ENCODE measurements at places on chromosomes 1 and 21. TPM values are rescaled to one million over a fixed set of nuclear protein-coding genes. Genes with fewer than 3 reads are reported as not detected.

The TMEM61 gene
- total RNA-seq, result not detected

DNA sequence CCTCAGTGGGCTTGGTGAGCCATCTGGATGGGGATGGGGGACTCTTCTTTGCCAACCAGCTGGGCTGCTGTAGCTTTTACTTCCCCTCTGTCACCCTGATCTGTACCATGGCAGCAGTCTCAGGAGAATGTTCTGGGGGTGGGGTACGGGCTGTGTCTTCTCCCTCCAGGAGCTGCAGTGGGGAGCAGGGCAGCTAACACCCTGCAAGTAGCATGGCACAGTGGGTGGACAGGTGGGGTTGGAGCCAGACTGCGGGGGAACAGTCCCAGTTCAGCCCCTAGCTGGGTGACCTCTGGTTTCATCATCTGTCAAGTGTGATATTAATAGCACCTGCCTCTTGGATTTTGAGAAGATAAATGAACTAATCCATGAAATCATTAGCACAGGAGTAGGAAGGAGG is 3.1 kb downstream of the NFASC start:
- peaks cover 24% of the 10 kb centered on the region for H3K4me1 ChIP-seq
- no peak overlapping the region for H3K27ac ChIP-seq
- DNase-seq, result no peak
- H3K4me3 ChIP-seq, result no peak overlapping the region
- H3K27me3 ChIP-seq, result no peaks in the 10 kb centered on the region
- no peaks in the 10 kb centered on the region for H3K36me3 ChIP-seq

DNA sequence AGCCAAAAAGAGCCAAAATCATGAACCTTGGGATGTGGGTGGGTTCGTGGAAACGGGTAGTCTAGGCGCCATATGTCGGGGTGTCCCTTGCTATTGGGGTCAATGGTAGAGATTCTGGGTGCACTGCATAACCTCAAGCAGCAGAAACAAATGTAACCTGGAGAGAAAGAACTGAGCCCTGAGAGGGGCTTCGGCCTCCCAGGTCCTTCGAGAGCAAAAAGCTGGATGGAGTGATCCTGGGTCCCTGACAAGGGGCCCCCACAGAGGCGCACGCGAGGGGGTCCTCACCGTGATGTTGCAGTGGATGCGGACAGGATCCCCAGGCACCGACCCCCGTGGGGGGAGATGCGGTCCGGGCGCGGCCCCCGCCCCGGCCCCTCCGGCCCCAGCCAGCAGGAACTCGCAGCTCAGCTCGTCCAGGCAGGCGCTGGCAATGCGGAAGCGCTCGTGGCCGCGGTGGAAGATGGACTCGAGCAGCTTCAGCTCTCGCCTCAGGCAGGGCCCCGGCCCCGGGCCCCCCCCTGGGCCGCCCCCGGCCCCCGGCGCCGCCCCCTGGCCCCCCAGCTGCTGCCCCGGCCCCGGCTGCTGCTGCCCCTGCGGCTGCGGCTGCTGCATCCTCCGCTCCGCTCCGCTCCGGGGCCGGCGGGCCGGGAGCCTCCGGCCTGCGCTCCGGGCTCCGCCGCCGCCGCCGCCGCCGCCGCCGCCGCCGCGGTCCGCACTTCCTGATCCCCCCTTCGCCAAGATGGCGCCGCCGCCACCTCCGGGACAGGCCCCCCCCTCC is at the start of gene UBE2Q1:
TSS of gene UBE2Q1 (minus strand) at position 724 of the 781 bp plus-strand sequence. CDS start at position 615, 109 bp downstream.
- H3K36me3 ChIP-seq, result peaks cover 23% of the 10 kb centered on the region
- H3K4me1 ChIP-seq, result peaks cover 12% of the 10 kb centered on the region
- peak; percentile 69 for DNase-seq
- peak within 1 kb of the TSS; percentile 82 for H3K27ac ChIP-seq
- peak within 1 kb of the TSS; percentile 100 for H3K4me3 ChIP-seq
- H3K27me3 ChIP-seq, result no peaks in the 10 kb centered on the region

- no peak overlapping the region for H3K27ac ChIP-seq
- H3K4me1 ChIP-seq, result no peaks in the 10 kb centered on the region
- no peaks in the 10 kb centered on the region for H3K27me3 ChIP-seq
- DNase-seq, result no peak
These were observed 98.2 kb downstream of the DMRTB1 start for GRCh38 chr1:53557369-53557768.

The CYP4B1 gene
- not detected for total RNA-seq

The TSTD1 gene
- not detected for total RNA-seq

DNA sequence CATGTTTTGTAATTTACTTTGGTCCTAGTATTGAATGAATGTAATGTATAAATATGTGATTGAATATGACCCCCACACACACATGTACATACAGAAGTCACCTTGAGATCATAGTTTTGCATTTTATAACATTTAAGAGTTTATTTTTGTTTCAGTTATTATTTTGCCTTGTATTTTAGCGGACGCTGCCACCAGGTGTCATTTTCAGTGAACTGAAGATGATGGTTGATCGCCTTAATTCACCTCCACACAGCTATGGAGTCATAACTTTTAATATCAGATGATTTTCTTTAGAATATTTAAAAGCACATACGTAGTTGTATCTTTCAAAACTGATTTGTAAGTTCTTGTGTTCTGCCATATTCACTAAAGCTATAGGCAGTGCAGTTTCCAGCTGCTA is 130.4 kb downstream of the DYRK1A start:
- no peaks in the 10 kb centered on the region for H3K4me1 ChIP-seq
- no peak overlapping the region for H3K4me3 ChIP-seq
- H3K27me3 ChIP-seq, result no peaks in the 10 kb centered on the region
- H3K27ac ChIP-seq, result no peak overlapping the region
- peaks cover 28% of the 10 kb centered on the region for H3K36me3 ChIP-seq
- peak; percentile 36 for DNase-seq

DNA sequence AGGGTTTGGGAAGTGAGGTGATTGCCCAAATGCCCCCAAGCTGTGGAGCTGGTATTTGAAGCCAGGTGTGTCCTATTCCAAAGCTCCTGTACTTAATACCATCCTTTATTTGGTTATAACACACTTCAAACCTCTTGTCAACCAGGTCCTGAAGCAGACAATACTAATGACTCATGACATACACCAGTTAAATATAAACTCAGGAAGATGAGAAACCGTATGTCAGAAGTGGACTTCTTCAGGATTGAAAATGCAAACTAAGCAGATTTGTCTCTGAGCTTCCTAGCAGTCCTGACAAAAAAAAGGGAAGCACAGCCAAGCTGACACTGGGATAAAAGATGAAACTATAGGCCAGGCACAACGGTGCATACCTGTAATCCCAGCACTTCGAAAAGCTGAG is 70.6 kb downstream of the ALPL start:
- H3K4me1 ChIP-seq, result no peaks in the 10 kb centered on the region
- no peak overlapping the region for H3K4me3 ChIP-seq
- H3K27ac ChIP-seq, result no peak overlapping the region
- H3K27me3 ChIP-seq, result 0 out of 2 replicates have a peak, but pooled peaks cover 5% of the 10 kb centered on the region

DNA sequence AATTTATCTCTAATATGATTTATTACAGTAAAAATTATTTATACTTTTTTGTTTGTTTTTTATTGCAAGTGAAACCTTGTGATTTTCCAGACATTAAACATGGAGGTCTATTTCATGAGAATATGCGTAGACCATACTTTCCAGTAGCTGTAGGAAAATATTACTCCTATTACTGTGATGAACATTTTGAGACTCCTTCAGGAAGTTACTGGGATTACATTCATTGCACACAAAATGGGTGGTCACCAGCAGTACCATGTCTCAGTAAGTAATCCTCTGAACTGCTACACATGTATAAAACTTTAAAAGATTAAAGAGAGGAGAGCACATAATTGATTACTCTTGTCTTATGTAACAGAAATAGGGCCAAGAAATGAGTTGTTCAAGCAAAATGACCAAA is 4.5 kb downstream of the CFHR3 start:
- H3K4me3 ChIP-seq, result no peak overlapping the region
- no peaks in the 10 kb centered on the region for H3K27me3 ChIP-seq
- DNase-seq, result peak; percentile 3
- no peaks in the 10 kb centered on the region for H3K36me3 ChIP-seq
- H3K4me1 ChIP-seq, result no peaks in the 10 kb centered on the region

DNA sequence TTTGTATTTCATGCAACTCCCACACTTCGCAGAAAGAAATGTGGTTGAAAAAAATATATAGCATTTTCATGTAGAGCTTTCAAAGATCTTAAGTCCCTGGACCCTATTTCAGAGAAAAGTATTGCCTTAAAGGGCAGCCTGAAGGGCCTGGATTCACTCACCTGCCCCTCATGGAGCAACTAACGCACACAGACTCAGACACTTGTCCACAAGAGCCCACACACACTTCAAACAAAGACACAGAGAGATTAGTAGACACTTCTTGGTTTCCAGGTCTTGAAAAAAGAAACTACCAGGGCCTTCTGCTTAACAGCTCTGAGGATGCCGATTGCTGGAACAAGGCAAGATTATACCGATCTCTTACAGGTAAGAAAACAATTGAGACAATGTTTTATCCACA is 122.2 kb downstream of the ZBTB18 start:
- no peaks in the 10 kb centered on the region for H3K27me3 ChIP-seq
- no peak overlapping the region for H3K27ac ChIP-seq
- no peak overlapping the region for H3K4me3 ChIP-seq
- H3K36me3 ChIP-seq, result no peaks in the 10 kb centered on the region

The SLC25A44 gene
- total RNA-seq, result 14.3 TPM

GRCh38 chr1:224170748-224171478 is 12.1 kb upstream of the DEGS1 start:
- no peak overlapping the region for H3K27ac ChIP-seq
- H3K36me3 ChIP-seq, result no peaks in the 10 kb centered on the region
- H3K4me1 ChIP-seq, result peaks cover 16% of the 10 kb centered on the region
- H3K27me3 ChIP-seq, result no peaks in the 10 kb centered on the region
- H3K4me3 ChIP-seq, result no peak overlapping the region

The OR6K3 gene
- total RNA-seq, result not detected

The NUDT17 gene
- total RNA-seq, result 12.0 TPM

The TFF3 gene
- total RNA-seq, result not detected

DNA sequence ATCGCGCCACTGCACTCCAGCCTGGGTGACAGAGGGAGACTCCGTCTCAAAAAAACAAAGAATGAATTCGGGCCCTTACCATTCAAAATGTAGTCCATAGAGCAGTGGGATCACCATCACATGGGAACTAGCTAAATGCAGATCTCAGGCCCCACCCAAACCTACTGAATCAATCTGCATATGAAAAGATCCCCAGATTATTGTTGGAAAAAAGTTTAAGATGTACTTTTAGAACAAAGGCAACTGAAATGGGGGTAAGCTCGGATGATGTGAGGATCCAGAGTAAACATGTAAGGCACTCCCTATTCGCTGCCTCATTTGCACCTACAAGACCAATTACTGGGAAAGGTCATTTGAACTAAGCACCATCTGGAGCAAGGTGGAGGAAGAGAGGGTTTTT is 803 bp upstream of the FLAD1 start:
- no peak overlapping the region for H3K27ac ChIP-seq
- no peaks in the 10 kb centered on the region for H3K27me3 ChIP-seq
- no peaks in the 10 kb centered on the region for H3K36me3 ChIP-seq
- H3K4me1 ChIP-seq, result peaks cover 5% of the 10 kb centered on the region

The C1orf226 gene
- total RNA-seq, result 0.13 TPM

DNA sequence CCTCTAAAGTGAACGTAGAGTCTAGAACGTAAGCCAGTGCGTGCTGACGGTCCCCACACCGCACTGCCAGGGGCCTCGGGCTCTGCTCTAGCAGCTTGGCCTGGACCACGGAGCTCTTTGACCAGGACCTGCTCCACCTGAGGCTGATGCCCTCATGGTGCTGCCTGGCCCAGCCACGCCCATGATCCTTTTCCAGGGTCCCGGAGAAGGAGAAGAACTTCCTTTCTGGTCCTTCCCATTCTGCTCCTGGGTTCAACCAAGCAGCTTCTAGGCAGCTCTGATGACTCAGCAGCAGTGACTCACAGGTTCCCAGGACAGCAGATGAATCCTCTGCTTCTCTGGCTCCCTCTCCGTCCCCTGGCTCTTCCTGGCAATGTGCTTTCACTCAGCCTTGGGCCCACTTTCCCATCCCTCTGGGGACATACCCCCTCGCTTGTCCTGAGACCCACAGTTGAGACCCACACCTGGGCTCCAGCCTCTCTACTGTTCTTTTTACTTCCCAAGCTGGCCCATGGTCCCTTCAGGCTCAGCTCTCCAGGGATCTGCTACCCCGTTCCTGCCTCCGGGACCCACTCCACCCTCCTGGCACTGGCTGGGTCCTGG is 246.3 kb upstream of the RAB4A start:
- no peak overlapping the region for H3K27ac ChIP-seq
- H3K4me1 ChIP-seq, result peaks cover 4% of the 10 kb centered on the region
- DNase-seq, result peak; percentile 94
- H3K4me3 ChIP-seq, result no peak overlapping the region
- no peaks in the 10 kb centered on the region for H3K36me3 ChIP-seq

DNA sequence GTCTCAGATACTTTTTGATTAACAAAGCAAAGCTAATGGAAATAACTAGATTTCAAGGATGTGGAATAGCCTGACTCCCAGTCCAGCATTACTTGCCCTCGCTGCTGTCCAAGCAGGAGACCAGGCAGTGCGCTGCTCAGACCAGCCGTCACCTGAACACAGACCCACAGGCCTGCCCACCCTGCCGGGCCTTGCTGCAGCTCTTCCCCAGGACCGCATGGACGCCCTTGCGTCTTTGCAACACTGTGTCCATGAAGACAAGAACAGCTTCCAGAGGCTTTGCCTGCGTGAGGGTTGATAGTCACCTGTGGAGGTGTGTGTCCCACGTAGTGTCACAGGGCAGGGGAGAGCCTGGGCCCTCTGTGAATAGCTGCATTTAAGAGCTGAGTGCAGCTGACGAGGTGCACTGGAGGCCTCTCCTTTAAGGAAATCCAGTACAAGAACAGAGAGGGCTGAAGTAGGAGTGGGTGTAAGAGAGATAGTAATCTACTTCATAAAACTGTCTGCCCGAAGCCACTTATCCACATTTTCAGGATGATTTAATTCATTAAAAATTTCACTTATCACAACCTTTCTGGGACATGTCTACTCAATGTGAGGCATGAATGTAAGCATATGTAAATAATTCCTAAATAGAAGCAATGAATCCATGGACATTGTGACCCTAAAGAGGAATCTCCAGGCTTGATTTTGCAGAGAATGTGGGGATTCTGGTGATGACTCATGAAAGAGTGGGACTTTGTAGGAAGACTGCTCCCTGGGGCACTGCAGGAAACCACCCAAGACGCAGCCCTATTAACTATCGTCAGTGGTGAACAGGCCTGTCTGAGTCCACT is 176.2 kb upstream of the RAB4A start:
- DNase-seq, result peak; percentile 65
- H3K4me3 ChIP-seq, result no peak overlapping the region
- peaks cover 28% of the 10 kb centered on the region for H3K27me3 ChIP-seq

The CFAP410 gene
- total RNA-seq, result 20.5 TPM

DNA sequence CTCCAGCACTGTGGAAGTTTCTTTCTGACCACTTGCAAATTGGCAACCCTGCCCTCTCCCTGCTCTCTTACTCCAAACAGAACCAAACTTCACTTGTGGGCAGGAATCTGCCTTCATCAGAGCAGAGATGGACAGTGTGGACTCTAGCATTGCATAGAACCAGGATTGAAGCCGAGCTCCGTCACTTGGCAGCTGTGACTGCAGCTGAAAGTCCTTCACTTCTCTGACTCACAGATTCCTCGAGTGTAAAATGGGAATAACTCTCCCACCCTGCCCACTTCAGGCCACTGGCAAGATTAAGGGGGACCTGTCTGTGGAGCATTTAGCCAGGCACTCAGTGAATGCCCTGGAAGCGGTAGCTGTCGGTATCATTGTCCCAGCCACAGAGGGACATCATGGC is 75.7 kb upstream of the ZBTB40 start:
- peak; percentile 68 for DNase-seq
- H3K4me3 ChIP-seq, result no peak overlapping the region
- peaks cover 16% of the 10 kb centered on the region for H3K4me1 ChIP-seq

The DCDC2B gene
- not detected for total RNA-seq

The ESRRG gene
- not detected for total RNA-seq

The UBQLN4 gene
- 19.0 TPM for total RNA-seq

The NCF2 gene
- not detected for total RNA-seq

GRCh38 chr1:66380452-66381212 is 153.3 kb upstream of the SGIP1 start:
- no peaks in the 10 kb centered on the region for H3K27me3 ChIP-seq
- no peaks in the 10 kb centered on the region for H3K36me3 ChIP-seq
- peaks cover 1% of the 10 kb centered on the region for H3K4me1 ChIP-seq
- H3K4me3 ChIP-seq, result no peak overlapping the region
- DNase-seq, result peak; percentile 45
- H3K27ac ChIP-seq, result no peak overlapping the region

All from GM23248 (cell line).